ENCODE measurements at places on chromosomes 12 and 14.

DNA sequence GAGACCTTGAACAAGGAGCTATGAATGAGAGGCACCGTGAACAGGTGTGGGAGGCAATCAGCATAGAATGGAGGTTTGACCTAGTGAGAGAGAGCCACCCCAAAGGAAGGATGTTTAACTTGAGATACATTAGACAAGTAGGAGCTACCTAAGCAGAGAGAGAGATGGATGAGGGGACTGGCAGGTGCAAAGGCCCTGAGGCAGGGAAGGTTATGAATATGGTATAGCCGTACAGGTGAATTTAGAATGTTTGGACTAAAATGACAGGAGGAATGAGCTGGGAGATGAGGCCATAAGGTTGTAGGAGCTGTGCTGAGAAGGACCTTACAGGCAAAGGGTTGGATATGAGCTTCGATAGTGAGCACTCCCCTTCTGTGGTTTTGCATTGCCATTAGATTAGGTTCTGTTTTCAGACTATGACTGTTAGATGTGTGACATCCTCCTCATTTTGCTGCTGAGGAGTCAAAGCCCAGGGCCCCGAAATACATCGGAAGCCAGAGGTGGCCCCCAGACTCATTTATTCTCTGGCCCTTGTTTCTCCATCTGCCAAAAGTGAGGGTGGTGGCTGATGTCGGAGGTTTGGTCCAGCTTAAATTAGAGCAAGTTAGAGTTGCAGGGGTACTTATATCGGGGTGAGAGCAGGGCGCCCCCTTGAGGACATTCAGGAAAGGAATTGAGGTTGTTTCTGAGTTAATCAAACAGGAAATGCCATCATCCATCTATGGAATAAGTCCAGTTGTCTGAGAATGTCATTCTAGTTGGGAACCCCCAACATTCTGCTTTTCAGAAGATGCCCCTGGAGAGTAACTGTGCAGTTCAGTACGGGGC lies 29.4 kb downstream of the SLC24A4 start:
- DNase-seq: no peak

GRCh38 chr14:59120921-59121320 lies 67.5 kb upstream of the DAAM1 start:
- DNase-seq: no peak

GRCh38 chr12:54127538-54128259 lies 61.1 kb downstream of the SMUG1 start:
- no peak for DNase-seq

GRCh38 chr12:3604748-3605586 lies 114.0 kb downstream of the PRMT8 start:
- DNase-seq: no peak

DNA sequence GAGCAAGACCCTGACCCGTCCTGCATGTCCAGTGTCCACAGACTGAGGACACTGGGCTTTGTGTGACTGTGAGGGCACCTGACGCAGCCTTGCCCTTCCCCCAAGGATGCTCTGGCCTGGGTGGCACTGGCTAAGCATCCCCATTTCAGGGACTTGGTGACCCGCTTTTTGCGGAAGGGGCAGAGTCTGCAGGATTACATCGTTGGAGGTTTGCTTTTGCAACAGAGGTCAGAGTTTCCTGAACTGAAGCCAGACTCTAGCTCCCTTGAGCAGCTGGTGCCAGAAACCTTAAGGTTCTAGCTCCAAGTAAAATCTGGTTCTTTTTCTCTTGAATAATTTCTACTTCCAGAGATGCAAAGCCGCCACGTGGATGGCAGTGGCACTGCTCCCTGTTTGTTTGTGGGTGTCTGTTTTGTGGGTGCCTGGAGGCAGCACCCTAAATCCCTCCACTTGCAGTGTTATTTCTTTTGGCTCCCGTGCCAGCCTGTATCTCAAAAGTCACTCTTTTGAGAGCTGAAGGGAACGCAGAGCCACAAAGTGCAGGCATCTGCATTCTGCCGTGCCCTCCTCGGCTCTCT lies 184.7 kb downstream of the TSPAN9 start:
- DNase-seq: no peak

DNA sequence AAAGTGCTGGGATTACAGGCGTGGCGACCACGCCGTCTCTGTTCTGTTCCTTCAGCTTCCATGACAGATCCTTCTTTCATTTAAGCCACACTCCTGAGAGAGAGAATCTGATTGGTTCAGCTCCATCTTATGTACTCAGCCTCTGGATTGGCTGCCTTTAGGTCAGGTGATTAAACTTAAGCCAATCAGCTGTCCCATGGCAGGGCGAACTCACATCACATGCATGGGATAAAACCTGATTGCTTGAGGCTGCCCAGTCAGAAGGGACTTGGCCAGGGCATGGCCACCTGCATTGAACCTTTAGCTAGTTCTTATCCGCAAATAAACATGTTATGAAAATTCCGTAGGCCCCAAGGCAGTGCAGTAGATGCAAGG lies 274.2 kb downstream of the SUDS3 start:
- DNase-seq: no peak

- no peak for DNase-seq
These were observed 22.6 kb downstream of the TCTN1 start for GRCh38 chr12:110636516-110636915.

All from effector CD4-positive, alpha-beta T cell (primary cell).